ENCODE measurements at places on chromosomes 2 and 18. TPM values are rescaled to one million over a fixed set of nuclear protein-coding genes. Genes with fewer than 3 reads are reported as not detected.

The ERICH2 gene
- 0.43 TPM for total RNA-seq

The ZNF521 gene
- 174 TPM for total RNA-seq

The PLCD4 gene
- 14.2 TPM for total RNA-seq

The NDC80 gene
- 29.0 TPM for total RNA-seq

The COL3A1 gene
- total RNA-seq, result 2,175 TPM

The UNC80 gene
- total RNA-seq, result not detected

The DPP10 gene
- not detected for total RNA-seq

The ABCG8 gene
- total RNA-seq, result not detected

The EVA1A gene
- 19.1 TPM for total RNA-seq

The HTR2B gene
- total RNA-seq, result 1.2 TPM

The EFR3B gene
- total RNA-seq, result 5.4 TPM

The CD302 gene
- total RNA-seq, result 24.0 TPM

The SULT1C2 gene
- total RNA-seq, result 0.91 TPM

The RGPD3 gene
- 0.65 TPM for total RNA-seq

The PLEKHB2 gene
- 93.4 TPM for total RNA-seq

The GKN2 gene
- not detected for total RNA-seq

The SCN2A gene
- 1.0 TPM for total RNA-seq

The POTEC gene
- total RNA-seq, result not detected

The RUFY4 gene
- not detected for total RNA-seq

The CARF gene
- 15.5 TPM for total RNA-seq

The DLX1 gene
- not detected for total RNA-seq

The GALNT13 gene
- total RNA-seq, result 0.13 TPM

The RNF125 gene
- 0.76 TPM for total RNA-seq

The IHH gene
- not detected for total RNA-seq

The ATP9B gene
- 35.2 TPM for total RNA-seq

The DHRS9 gene
- total RNA-seq, result not detected

The EMILIN1 gene
- total RNA-seq, result 113 TPM

The STPG4 gene
- 0.52 TPM for total RNA-seq

The CD8A gene
- not detected for total RNA-seq

The KCNIP3 gene
- total RNA-seq, result 3.5 TPM

The INHBB gene
- total RNA-seq, result 5.2 TPM

The ARHGAP15 gene
- not detected for total RNA-seq

The ALPG gene
- not detected for total RNA-seq

The SPEG gene
- total RNA-seq, result 18.6 TPM

Data from articular chondrocyte of knee joint (primary cell).